Stimulated activated CD4-positive, alpha-beta T cell treated with anti-CD3 and anti-CD28 coated beads, Interleukin-4, amount 100 ng/mL, for 1 hour (primary cell): ENCODE measurements at places on chromosomes 7 and 10.
A peak's percentile ranks its signal among the peaks of the same experiment; 100 is the strongest.

GRCh38 chr7:25073451-25073850, 51.6 kb downstream of the CYCS start:
- DNase-seq = no peak

- no peak for DNase-seq
These were observed 1.2 kb downstream of the SORCS1 start for GRCh38 chr10:107163076-107163855.

- DNase-seq = no peak
These were observed 123.2 kb downstream of the SLC16A9 start for GRCh38 chr10:59586407-59586891.

DNA sequence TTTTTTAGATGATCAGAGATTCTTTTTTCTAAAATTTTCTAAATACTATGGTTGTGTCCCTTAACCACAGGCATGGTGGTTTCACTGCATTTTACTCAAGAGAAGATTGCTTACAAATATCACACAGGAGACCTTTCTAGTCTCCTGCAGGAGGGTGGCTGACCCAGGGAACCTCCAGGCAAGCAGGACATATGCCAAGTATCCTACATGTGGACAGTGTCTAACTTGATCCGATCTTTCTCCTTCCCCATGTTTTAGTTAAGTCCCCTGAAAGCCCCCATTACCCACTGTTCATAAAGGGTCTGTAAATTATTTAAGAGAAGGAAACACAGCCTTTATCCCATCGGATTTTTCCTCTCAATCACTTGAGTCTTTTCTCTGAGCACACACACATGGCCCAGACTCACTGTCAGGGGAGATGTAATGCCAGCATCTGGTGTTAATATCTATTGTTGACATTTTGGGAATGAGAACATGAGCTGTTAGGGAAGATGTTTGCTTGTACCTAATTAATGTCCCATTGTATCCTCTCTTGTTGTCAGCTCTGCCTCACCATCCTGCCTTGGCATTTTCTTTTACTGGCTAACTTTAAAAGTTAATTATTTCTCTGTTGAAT, 755.2 kb downstream of the AUTS2 start:
- no peak for DNase-seq

DNA sequence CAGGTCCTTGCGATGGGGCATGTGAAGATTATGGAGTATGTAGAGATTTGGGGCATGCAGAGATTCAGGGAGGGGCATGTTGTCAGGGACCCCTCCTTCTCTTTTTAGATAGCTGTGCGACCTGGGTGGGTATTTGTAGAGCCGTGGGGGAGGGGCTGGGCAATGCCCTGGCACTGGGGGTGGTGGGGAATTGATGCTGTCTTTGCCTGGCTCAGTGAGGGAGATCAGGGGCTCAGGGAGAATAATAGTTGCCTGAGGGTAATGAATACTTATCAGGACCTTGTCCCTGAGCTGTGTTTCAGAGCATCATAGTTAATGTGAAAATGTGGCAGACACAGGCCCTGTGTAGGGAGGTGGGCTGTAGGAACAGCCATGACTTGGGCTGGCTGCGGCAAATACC, 3.5 kb downstream of the RAMP3 start:
- no peak for DNase-seq

DNA sequence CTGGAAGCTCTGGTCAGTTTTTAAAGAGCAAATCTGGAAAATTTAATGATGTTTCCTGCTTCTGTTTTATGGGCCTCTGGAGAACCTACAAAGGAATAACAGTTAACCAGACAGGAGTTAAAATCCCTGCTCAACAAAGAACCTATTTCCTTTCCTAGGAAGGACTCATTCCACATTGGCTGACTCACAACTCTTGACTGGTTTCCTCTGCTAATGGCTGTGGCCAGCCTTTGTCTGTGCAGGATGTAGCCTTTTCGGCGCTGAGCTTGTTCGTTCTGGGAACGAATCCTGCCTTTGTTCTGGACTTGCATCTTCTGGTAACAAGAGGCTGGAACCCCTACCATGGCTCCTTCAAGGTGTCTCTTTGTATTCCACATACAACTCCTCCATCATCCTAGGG, 112.8 kb upstream of the PDCD4 start:
- DNase-seq = no peak

GRCh38 chr10:59857049-59857448, 49.3 kb downstream of the CCDC6 start:
- no peak for DNase-seq

DNA sequence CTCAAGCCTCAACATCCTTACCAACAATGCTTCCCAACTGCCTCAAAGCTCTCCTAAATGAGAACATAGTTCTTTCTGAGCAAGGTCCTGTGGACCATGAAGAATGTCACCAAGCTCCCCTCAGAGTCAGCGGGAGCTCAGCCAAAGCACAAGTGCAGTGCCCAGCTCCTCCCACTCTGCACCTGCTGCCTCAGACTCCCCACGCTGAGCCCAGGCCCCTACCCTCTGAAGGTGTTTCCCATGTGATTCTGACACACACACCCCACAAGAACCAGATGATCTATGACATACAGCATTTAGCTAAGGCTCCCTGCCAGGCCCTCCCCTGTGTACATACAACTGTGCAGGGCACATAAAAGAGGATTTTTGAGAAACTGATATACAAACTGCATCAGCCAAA, 19.2 kb downstream of the ERCC6 start:
- no peak for DNase-seq

DNA sequence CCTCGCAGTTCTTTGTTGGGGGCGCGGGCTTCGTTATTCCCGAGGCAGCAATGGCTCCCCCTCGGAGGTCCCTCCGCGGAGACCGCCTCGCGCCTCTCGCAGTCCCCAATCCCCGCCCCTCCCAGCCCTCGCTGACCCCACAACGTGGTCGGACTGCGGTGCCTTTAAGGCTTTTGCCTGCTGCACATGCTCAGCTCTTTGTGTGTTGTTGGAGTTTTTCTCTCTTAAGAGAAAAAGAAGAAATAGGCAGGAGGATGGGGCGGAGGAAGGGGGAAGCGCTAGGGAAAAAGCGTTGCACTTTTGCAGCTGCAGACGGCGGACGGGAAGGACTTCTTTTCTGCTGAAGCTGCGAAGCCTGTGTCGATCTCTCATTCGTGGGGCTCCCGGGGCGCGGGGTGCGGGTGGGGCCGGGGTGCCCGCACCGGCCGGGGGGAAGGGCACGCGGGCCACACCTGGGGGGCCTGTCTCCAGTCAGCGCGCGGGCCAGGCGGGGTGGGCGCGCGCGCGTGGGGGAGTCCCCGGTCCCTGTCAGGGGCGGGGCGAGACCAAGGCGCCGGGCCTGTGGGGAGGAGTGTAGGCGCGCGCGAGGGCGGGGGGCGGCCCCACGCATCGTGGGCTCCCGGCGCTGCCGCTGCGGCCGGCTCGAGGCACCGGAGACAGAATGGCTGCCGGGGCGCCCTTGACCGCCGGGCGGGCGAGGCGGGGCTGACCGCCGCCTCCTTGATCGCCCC, 445 bp upstream of the ATRNL1 start:
- peak; percentile 31 for DNase-seq

GRCh38 chr7:15335390-15335789, 226.4 kb downstream of the AGMO start:
- no peak for DNase-seq

DNA sequence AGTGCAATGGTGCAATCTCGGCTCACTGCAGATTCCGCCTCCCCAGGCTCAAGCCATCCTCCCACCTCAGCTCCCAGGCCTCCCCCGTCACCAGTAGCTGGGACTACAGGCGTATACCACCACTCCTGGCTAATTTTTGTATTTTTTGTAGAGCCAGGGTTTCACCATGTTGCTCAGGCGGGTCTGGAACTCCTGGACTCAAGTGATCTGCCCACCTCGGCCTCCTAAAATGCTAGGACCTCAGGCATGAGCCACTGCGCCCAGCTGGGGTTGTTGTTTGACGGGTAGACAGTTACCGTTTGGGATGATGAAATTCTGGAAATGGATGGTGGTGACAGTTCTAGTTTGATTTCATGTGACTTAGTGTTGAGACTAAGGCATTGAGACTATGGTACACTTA, 15.3 kb downstream of the CALML3 start:
- DNase-seq = no peak

DNA sequence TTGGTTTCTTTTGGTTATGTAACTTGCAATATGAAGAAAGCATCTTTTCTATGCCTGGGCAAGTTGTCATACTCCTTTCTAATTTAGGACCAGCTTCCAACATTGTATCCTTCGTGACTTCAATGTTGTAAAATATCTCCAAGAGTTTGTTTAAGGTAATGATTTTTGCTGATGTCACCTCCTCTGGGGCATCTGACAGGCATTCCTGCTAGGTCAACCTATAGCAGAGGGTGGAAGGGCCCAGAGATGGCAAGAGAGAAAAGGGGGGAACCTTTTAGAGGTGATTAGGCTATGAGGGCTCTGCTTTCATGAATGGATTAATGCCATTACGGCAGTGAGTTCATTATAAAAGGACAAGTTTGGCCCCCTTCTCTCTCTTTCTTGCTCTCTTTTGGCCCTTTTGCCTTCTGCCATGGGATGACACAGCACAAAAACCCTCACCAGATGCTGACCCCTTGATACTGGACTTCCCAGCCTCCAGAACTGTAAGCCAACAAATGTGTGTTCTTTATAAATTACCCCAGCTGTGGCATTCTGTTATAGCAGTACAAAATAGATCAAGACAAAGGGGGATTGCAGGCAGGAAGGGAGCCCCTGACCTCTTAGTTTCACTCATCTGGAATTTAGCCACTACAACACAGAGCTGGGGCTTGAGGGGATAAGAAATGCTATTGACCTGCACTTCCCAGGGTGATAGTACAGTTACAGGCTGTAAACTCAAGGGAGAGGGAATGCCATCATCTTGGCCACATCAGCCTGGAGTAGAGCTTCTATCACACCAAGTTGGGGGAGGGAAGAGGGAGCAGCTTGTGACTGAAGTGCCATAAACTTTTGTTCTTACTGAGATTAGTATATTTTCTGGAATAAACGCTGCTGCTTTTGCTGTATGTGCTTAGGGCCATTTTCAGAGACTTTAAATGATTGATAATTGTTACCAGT, 195.9 kb downstream of the CFTR start:
- no peak for DNase-seq

DNA sequence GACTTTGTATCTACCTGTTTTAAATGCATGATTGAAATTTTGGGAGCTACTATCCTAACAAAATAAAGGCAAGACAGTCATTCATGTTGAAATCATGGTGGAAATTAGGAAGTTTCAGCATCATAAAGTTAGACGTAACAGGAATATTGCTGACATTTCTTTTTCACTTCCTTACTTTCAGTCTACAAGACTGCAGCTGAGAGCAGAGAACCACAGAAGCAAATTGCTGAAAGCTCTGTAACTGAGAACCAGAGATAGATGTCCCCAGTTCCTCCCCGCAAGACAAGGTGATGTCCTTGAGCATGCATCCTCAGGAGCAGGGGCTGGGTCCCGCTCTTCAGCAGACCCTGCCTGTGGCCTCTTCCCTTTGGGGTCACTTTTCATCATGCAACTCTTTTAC, 466.3 kb upstream of the POM121L12 start:
- DNase-seq = no peak

DNA sequence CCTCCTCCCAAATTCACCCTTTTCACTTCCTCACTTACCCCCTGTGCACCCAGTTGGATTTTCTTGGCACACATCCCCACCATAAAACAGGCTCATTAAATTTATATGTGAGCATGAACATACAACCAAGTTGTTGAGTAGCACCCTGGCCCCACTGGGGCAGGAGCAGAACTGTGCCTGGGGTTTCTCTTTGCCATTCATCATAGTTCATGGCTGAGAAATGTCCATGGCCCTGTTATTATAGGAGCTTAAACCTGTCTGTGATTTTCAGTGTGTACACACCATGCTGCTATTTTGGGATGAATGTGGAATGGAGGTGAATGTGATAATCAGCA, 618.8 kb downstream of the LRMDA start:
- no peak for DNase-seq

DNA sequence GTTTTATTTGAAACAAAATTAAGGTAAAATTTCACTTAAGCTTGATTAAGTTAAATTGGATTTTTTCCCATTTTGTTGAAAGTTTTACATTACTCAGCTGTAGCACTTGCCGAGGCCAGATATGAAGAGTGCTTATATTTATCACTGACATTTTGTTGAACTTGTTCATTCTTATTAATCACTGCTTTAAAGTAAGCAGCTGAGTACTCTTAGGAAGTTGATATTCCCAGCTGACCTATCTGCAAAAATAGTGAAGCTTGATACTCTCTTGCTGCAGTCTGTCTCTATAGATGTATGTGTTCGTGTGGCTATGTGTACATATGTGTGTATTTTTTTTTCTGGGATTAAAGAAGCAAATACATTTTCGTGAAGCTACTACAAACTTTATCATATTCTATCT, 150.0 kb downstream of the SKAP2 start:
- DNase-seq = no peak

DNA sequence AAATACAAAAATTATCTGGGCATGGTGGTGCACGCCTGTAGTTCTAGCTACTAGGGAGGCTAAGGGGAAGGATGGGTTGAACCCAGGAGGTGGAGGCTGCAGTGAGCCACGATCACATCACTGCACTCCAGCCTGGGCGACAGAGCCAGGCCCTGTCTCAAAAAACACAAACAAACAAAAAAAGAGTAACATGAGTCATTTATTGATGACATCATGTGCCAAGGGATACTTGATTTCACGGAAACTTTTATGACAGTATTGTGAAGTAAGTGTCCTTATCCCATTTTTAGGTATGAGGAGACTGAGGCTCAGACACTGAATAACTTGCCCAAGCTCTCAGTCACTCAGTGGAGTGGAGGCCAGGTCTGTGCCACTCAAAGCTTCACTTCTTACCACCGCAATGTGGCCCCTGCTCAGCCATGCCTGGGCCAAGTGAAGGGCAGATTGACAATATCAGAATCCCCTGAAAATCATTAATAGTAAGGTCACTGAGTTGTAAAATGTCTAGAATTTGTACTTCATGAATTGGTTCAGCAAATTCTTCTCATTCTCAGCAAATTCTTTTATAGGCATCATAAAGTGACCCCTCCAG, 36.5 kb downstream of the EMX2 start:
- no peak for DNase-seq

GRCh38 chr10:43524434-43525247, 49.8 kb downstream of the ZNF239 start:
- no peak for DNase-seq

DNA sequence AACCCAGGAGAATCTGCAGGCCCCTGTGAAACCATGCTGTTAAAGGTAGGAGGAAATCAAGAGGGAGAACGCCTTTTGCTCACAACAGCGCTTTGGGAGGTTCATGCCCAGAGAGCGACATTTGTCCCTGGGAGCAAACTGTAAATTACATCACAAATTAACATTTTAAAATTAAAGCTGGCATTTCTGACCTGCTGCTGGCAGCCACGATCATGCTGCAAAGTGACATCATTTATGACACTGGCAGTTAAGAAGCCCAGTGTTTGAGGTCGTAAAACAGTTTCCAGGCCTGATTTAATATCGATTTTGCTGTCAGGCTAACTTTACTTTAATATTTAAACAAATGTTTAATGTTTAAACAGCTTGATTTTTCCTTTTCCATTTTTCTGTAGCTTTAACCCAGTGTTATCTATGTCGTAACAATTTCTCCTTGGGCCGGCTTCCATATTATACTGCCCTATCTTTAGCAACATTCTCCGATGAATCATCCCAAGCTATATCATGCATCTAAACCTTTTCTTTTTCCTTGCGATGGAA, 86.5 kb upstream of the NPVF start:
- DNase-seq = no peak

- no peak for DNase-seq
These were observed 1.3 kb downstream of the SPRN start for GRCh38 chr10:133422807-133423771.

GRCh38 chr10:78961760-78962159, 107.0 kb upstream of the ZMIZ1 start:
- DNase-seq = no peak
